ENCODE measurements at places on chromosomes 4 and X.

- DNase-seq: no peak
These were observed 20.9 kb downstream of the PAGE4 start for GRCh38 chrX:49850028-49850427.

- DNase-seq: no peak
These were observed 288.7 kb upstream of the CTSO start for GRCh38 chr4:156242390-156242789.

- DNase-seq: no peak
These were observed 60.0 kb downstream of the PDHA1 start for GRCh38 chrX:19403696-19404095.

DNA sequence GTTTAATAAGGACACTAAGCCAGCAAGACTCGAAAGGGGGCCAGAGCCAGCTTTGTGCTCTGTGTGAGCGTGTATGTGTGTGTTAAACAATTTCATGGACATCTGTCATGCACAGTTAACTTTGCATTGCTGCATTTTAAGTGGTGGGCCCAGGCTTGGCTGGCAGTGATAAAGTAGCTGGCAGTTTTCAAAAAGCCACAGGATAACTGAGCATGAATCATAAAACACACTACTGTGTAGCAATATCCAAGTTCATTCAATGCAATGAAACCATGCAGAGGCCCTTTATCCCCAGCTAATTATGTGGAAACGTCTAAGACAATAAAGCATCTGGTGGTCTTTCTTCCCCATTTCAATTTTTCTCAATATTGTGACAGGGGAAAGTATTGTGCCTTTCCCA is 132.9 kb downstream of the NKX6-1 start:
- no peak for DNase-seq

DNA sequence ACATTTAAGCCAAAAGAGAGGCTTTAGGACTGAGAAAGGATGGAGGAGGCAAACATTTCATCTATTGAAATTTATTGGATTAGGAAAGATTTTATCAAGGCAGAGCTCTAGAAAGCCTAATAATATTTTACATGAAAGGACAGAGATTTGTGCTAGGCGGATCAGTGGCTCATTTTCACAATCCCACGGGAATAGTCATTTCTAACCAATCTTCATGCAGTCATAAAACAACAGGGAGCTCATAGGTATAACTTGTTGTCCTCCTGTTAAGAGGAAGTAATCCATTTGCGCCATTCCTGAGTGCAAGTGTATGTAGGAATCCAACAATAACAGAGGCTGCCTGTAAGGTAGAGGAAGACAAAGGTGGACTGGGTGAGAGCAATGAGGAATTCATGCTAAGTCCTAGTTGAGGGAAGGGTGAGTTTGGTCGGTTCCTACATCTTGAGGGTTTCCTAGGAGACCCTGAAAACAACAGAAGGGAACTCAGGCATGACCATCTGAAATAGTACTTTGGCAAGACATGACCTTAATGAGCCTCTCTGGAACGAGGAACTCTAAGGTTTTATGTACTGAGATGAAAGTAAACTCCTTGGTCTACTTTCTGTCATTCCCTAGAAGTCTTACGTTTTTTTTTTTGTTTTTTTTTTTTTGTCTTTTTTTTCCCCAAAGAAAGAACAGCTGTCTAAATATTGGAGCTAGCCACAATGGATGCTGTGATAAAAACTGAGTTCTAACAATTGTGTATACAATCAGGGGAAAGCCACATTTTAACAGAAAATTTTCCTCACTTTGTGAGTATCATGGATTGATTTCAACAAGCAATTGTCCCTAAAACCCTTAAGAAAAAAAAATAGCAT is 89.7 kb downstream of the GEMIN8 start:
- no peak for DNase-seq

GRCh38 chrX:17544821-17545220 is 169.8 kb downstream of the NHS start:
- DNase-seq: no peak

- DNase-seq: no peak
These were observed 278.4 kb downstream of the CAMK2D start for GRCh38 chr4:113483131-113483530.

DNA sequence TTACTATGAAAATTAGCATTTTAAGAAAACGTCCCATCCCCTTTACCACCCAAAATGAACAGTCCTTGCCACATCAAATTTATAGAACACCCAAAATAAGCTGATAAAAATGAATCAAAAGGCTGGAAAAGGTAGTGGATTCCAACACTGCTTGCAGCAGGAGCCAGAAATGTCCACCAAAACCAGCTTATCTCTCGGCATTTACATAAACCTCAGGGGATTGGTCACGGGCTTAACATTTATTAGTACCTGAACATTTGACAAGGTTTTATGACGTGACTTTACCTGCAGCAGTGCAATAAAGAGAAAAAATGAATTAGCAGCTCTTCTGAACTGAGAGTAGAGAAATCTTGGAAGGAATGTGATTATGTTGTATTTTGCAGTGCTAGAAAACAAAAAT is 31.6 kb downstream of the ATP8A1 start:
- no peak for DNase-seq

GRCh38 chr4:12211636-12212035 is 782.9 kb upstream of the HS3ST1 start:
- no peak for DNase-seq

GRCh38 chr4:12852338-12853307 is 631.5 kb downstream of the RAB28 start:
- DNase-seq: no peak

DNA sequence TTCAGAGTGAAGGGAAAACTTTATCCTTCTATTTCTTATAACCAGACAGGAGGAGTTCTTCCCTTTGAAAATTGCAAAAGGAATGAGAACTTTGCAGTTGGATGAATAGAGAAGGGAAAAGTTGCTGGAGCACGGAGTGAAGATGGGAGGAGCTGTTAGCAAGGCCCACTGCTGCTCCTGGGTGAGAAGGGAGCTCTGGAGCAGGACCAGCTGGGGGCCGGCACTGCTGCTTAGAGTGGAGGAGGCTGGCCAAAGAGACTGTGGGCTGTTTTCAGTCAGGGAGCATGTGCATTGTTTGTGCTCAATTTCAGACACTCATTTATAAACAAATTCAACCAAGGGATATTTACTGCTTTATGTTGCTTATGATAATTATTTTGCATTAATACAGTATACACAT is 164.2 kb downstream of the STIM2 start:
- peak; percentile 36 for DNase-seq

GRCh38 chr4:98399915-98400314 is 138.7 kb downstream of the RAP1GDS1 start:
- no peak for DNase-seq

GRCh38 chr4:23039818-23040217 is 347.1 kb downstream of the GBA3 start:
- no peak for DNase-seq

- no peak for DNase-seq
These were observed 37.7 kb downstream of the NBDY start for GRCh38 chrX:56766554-56767347.

DNA sequence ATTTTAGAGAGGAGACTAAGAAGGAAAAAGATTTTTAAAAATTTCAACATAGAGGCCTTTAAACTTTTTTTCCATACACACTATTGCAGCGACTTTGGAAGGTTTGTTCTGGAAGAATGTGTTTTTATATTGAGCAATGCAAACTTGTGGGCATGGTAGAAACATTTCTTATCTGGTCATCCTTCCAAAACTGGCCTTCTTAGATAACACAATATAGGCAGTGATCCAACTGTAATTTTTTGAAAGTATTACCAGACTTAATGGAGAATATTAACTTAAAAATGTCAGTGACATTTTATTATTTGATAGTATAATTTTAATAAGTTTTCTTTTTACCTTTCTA is 25.6 kb downstream of the FHDC1 start:
- DNase-seq: no peak

DNA sequence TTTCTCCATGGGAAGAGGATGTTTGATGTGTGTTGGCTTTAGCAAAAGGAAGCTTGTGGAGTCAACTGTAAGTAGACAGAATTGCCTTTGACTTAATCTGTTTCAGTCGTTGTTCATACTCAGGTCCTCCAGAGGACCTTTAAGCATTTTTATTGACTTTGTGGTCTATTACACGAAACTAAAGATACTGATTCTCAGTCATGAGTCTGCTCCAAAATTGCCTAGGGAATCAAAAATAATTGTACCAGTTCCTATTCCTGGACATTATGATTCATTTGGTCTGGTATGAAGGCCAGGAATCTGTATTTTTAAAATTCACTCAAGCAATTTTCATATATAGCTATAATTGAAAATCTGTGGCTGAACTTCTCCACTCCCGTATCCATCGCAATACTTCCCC is 38.6 kb downstream of the AR start:
- no peak for DNase-seq

DNA sequence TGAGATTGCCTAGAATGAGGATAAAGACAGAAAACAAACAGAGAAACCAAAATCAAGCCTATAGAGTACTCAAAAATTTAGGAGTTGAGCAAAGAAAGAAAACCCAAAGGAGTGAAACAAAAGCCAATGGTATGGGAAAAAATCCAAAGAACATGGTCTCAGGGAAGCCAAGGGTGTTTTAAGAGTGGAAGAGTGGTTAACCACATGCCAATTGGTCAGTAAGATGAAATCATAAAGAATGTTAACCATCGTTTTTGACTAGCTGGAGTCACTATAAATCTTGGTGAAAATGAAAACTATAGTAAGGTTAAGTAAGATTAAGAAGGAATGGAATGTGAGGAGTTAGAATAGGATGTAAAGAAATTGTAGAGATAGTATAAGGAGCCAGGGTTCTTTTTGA is 64.7 kb upstream of the RPL34 start:
- DNase-seq: no peak

GRCh38 chr4:145935253-145936141 is 3.1 kb downstream of the ZNF827 start:
- peak; percentile 76 for DNase-seq

GRCh38 chrX:117680286-117680685 is 436.3 kb downstream of the KLHL13 start:
- DNase-seq: no peak

- no peak for DNase-seq
These were observed 77.2 kb downstream of the SH3KBP1 start for GRCh38 chrX:19810006-19810774.

DNA sequence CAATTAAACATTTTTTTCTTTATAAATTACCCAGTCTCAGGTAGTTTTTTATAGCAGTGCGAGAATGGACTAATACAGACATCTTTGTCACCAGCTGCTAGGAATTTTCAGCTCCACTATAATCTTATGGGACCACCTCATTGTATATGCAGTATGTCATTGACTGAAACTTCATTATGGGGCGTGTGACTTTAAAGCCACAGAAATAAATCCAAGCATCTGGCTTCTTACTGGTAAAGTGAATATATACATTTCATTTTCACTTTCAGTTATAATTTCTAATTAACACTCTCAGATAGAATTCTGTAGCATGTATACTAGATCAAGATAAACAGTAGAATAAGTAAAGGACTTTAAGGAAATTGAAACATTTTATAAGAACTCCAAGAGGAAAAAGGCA is 21.9 kb downstream of the IL15 start:
- no peak for DNase-seq

DNA sequence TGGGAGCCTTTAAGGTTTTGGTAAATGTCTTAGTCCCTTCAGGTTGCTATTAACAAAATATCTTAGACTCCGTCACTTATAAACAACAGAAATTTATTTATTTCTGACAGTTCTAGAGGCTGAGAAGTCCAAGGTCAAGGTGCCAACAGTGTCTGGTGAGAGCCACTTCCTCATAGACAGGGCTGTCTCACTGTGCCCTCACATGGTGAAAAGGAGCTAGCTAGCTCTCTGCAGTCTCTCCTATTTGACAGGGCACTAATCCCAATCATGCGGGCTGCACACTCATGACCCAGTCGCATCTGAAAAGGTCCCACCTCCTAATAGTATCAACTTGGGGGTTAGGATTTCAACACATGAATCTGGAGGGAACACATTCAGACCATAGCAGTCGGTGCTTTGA is 63.4 kb upstream of the KLF3 start:
- DNase-seq: no peak

- no peak for DNase-seq
These were observed 26.0 kb downstream of the TBC1D19 start for GRCh38 chr4:26609868-26610267.

DNA sequence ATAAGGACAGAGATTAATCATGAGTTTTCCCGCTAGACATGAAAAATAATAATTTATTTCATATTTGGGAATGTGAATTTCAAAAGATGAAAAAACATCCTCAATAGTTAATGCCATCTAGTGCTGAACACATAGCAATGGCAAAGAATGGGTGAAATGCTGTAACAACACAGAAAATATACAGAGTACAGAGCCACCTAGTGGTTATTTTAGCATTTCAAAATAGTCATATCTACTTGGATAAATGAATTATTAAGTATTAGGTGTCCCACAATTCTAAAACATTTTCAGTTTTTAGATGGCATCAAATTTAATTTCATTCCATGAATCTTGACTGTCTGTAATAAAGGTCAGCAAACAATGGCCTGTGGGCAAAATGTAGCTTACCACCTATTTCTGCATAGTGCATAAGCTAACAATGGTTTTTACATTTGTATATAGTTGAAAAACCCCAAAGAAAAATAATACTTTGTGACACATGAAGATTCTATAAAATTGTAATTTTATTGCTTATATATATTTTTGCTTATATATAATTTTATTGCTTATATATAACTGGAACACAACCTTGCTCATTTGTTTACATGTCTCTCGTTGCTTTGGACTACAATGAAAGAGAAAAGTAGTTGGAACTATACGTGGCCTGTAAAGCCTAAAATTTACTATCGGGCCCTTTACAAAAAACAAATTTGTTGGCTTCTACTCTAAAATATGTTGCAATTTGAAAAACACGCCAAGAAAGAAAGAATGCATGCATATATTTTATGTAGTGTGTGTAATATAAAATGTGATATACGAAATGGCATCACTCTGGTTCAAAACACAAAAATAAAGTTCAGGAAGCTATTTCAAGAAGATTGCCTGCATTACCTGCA is 99.1 kb upstream of the FAM47C start:
- no peak for DNase-seq

- DNase-seq: no peak
These were observed 82.8 kb upstream of the AMELX start for GRCh38 chrX:11210415-11210801.

- peak; percentile 84 for DNase-seq
These were observed 18.7 kb upstream of the TMEM192 start for GRCh38 chr4:165131247-165131832.
